ENCODE measurements at places on chromosomes 2 and 18.

DNA sequence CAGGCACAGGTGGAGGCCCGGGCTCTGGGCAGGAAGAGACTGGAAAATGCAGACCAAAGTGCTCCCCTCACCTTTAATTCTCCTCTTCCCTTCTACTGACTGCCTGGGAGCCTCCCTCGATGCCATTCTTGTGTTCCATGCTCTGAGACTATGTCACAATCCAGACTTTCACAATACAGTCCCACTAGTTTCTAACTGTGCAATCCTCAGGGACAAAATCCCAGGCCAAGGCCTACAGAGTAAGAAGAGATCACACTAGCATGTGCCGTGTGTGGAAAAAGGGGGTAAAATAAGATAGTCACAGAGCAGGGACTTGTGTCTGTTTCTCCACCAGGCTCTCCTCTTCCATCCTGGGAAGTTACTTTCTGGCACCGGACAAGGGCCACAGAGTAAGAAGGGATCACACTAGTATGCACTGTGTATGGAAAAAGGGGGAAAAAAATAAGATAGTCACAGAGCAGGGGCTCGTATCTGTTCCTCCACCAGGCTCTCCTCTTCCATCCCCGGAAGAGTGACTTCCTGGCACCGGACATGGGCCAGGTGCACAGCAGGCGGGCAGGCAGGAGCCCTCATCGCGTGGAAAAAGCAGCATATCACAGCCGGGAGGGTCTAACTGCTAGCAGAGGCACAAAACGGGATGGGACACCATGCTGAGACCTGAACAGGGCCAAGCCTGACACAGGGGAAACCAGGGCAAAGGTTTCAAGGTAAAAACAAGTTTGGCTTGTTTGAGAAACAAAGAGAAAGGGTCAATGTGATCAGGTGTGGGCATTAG is 9.6 kb downstream of the CYB5A start:
- no peak for DNase-seq

GRCh38 chr2:24337890-24338289 is 22.4 kb downstream of the ITSN2 start:
- DNase-seq, result no peak

- no peak for DNase-seq
These were observed 32.9 kb downstream of the DGKD start for GRCh38 chr2:233387225-233387624.

DNA sequence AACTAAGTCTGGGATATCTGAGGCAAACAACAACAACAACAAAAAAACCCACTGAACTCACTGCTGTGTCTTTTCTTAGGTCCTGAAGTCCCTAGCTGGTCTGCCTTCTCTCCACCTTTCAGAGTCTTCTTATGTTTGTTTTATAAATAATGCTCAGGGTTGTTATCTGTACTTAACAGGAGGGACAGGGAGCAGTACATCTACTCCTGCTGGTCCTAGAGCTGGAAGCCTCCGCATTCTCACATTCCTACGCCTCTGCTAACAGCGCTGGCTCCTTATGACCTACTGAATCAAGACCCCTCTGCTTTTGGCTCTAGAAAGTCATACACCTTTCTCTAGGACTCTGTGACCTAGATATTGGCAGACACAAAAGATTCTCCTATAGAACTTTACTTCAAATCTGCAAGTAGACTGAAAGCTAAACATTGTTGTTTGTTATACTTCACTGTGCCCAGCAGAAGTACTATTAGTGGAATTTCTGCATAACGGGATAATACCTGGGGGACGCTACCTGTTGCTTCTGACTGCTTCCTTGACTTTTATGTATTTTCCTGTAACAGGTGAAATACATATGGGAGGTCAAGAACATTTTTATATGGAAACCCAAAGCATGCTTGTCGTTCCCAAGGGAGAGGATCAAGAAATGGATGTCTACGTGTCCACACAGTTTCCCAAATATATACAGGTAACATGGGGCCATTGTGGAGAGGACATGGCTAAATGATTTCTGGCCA is 48.6 kb downstream of the AOX1 start:
- no peak for DNase-seq

DNA sequence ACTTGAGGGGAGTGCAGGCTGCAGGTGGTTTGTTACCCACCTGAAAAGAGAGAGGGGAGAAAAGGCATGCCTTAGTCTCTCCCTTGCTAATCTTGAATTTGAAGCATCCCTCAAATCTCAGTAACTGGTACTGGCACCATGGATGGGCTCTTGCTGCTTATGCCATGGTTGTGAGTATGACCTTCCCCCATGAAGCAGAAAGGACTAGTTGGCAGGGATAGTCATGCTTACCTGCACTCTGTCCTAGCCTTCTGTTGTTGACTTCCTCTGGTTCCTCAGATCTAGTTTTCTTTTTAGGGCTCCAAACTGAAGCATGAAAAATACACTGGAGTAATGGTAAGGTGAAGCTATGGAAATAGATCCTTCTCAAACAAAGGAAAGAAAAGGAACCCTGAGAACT is 191.2 kb downstream of the SPAG16 start:
- DNase-seq, result no peak
